Stimulated activated CD4-positive, alpha-beta T cell treated with anti-CD3 and anti-CD28 coated beads, Interleukin-4, amount 100 ng/mL, for 1 hour (primary cell): ENCODE measurements at places on chromosomes 7 and 10.

GRCh38 chr10:61744469-61744868, 81.7 kb downstream of the CABCOCO1 start:
- no peak for DNase-seq

DNA sequence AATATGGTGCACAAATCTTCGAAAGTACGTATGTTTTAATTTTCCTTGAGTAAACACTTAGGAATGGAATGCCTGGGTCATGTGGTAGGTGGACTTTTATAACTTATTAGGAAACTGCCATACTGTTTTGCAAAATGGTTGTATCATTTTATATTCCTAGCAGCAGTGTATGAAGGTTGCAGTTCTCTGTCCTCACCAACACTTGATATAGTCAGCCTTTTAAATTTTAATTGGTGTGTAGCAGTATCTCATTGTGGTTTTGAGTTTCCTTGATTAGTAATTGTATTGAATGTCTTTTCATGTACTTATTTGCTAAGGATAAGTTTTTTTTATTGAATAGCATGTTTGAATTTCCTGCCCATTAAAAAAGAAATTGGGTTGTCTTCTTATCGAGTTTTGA, 926 bp upstream of the PCBD1 start:
- no peak for DNase-seq

- DNase-seq: no peak
Observed at GRCh38 chr10:85420501-85421191, 945.9 kb downstream of the GRID1 start.

- DNase-seq: no peak
Observed at GRCh38 chr10:123129618-123130271, 6.0 kb upstream of the HMX3 start.

DNA sequence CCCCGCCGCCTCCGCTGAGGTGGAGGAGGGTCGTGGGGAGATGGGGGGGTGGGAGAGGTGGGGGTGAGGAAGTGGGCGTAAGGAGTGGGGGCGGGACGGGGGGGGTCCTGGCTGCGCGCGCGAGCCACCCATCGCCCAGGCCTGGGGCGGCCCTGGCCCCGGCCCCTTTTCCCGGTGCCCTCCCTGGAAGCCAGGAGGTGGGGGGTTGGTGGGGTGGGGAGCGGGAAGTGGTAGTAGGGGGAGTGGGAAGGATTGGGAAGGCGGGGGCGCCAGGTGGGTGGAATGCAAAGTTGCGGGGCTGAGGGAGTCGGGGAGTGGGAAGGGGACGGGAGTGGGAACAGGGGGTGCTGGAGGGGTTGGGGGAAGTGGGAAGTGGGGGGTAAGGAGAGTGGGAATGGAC, 319 bp upstream of the MMD2 start:
- no peak for DNase-seq

- peak; percentile 72 for DNase-seq
Observed at GRCh38 chr7:129210256-129210988, 14.4 kb upstream of the AHCYL2 start.

- DNase-seq: no peak
Observed at GRCh38 chr10:74916283-74916682, 89.9 kb downstream of the KAT6B start.
